EL (cell line): ENCODE measurements at places on chromosomes 1 and 21.

- DNase-seq: peak; percentile 99
Observed at GRCh38 chr1:201593200-201593921, 54.4 kb downstream of the NAV1 start.

DNA sequence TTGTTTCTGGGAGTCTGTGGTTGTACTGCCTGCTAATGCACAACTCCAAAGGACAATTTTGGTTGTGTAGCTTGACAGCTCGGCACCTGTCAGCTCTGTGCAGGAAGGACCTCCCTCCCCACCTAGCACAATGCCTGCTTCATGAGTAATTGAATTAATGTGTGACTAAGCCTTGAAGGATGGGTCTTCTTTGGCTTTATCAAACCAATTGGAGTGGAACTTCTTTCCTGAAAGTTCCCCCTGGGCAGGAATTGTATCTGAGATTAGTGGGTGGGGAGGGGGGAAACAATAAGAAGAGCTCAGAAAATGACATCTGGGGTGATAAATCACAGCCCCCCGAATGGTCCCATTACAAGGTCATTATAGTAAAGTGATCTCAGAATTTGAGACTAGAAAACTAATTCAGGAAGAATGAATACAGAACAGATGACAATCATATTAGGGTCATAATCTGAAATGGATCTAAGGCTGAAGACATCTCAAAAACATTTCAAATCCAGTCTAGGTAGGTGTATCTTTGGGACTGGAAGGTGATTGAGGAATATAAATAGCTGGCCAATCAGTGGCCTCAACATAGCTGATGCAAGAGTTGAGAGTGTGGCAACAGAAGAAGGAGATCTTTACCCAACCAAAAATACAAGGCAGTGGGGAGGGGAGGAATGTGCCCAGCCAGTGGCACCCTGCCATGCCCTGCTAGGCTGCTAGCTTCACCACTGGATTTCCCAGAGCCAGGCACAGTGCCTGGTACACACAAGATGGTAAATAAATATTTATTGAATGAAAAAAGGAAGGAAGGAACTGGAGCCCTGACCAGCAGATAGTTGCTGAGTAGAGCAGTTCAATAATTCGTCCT, 10.1 kb upstream of the SESN2 start:
- DNase-seq: peak; percentile 78

DNA sequence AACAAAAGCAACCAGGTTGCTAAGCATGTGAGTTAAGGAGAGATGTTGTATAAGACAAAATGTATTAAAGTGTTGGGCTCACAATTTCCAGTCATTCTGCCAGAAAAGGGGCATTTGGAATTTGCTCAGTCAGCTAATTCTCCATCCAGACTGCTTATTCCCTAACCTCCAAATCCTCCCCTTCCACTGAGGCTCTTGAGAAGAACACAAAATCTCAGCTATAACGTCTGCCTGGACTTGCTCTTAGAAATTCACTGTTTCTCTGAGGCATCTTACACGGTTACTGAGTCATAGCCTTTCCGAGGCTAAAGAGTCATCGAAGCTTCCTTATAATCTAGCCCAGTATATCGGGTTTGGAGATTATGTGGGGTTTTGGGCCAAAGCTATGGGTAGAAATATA, 548.2 kb upstream of the ADGRL4 start:
- DNase-seq: peak; percentile 34

GRCh38 chr1:212181015-212181882, 104.0 kb upstream of the PPP2R5A start:
- no peak for DNase-seq

- DNase-seq: peak; percentile 60
Observed at GRCh38 chr1:99268021-99268420, 3.7 kb downstream of the PLPPR4 start.
